Endothelial cell (in vitro differentiated cells): ENCODE measurements at places on chromosomes 3 and 15. TPM values are rescaled to one million over a fixed set of nuclear protein-coding genes. Genes with fewer than 3 reads are reported as not detected.

DNA sequence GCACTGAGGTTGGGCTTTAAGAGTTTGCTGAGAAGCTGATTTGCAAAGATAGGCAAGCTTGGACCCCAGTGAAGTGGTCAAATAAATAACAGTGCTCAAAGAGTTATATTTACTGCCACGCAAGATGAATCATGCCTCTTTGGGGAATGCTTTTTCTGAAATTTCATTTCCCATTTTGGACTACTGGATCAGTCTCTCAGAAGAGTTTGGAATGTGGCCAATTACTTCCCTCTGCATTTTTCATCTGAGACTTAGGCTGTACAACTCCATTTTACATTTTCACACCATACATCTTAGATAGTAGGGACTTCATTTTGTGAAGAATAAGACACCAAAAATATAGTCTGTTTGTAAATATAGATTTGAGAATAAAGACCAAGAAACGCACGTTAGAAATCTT lies 419.7 kb downstream of the FGF12 start:
- DNase-seq = no peak

The ABCC5 gene
- 45.9 TPM for total RNA-seq

GRCh38 chr3:24161841-24162240 lies 216.8 kb downstream of the NR1D2 start:
- no peak for DNase-seq

The NCEH1 gene
- 6.6 TPM for total RNA-seq

DNA sequence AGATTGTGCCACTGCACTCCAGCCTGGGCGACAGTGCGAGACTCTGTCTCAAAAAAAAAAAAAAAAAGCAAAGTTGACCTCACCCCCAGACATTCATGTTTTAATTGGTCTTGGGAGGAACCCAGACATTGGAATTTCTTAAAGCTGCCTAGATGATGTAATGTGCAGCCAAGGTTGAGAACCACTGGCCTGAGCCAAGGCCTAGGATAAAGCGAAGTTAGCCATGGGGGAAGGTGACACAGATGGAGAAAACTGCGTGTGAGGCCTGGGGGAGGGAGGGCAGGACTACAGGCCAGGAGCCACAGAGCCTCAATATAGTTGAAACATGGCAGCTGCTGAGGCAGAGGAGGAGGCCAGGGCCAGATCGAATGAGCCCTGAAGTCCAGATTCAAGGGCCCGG lies 21.0 kb downstream of the GLB1 start:
- no peak for DNase-seq

DNA sequence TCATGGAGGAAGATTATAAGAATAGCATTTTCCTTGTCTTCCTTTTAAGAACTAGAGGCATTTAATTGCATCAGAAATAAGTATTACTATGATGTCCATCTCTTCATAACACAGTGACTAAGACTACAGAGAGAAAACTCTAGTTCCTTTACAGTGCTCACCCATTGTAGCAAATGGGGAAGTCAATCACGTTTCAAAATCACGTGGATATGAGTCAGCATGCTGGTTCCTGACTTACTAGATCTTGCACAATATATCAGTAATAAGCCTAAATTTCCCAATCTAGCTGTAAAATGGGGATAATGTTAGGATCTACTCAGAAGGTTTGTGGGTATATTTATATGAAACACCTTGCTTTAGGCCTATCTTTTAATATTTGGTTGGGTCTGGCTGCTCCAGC lies 254.8 kb upstream of the EOMES start:
- DNase-seq = no peak

GRCh38 chr3:168061332-168061996 lies 34.3 kb downstream of the GOLIM4 start:
- DNase-seq = no peak

- no peak for DNase-seq
Measured at GRCh38 chr3:125129512-125129997, 73.8 kb upstream of the HEG1 start.

The WDR72 gene
- 0.59 TPM for total RNA-seq

The CD86 gene
- total RNA-seq = not detected

DNA sequence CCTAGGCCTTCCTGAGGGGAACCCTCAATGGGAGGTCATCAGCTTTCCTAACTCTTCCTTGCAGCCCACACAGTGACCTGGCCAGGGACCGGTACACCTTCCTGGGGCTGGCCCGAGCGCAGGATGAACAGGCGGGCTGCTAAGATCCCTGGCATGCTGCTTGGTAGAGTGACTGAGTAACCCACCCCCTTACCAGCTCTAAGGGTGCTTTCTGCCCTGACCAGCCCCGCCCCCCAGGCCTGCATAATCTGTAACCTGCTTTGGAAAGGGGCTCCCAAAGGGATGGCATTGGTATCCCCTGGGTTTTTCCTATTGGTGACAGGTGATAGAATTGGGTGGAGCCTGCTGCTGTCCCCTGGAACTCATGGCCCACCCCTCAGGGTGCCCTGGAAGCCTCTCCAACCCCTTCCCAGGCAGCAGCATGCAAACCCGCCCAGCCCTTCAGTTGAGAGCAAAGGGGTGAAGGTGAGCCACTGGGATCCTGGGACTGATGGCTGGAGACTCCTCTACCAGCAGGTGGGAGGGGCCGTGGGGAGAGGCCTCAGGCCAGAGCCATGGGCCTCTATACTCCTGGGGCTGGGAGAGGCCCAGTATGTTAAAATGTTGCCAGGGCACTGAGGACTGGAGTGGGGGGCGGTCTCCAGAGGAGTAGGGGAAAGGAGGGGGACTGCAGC lies 11.1 kb upstream of the KIF7 start:
- DNase-seq = no peak

- no peak for DNase-seq
Measured at GRCh38 chr15:78129751-78130287, 1.4 kb downstream of the CIB2 start.

GRCh38 chr3:106965307-106965706 lies 411.9 kb upstream of the CCDC54 start:
- DNase-seq = no peak

The NDN gene
- total RNA-seq = 54.7 TPM

DNA sequence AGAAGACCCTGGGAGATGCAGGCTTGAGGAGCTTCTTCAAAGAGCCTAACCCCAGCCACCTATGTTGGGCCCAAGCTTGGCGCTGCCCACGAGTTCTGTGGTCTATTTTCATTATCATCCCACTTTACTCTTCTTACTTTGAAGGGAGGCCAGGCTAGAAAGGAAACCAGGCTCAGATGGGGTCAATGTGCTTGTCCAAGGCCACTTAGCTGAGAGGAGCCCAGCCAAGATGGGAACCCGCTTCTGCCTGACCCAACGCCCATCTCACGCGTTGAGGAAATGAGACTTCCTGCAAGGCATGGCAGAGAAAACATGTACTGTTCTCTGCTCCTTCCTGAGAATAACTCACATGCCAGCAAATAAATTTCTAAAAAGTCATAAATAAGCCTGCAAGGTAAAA lies 486.3 kb upstream of the PROK2 start:
- DNase-seq = no peak

The PLSCR5 gene
- not detected for total RNA-seq

GRCh38 chr3:99708207-99708745 lies 69.9 kb downstream of the COL8A1 start:
- no peak for DNase-seq

GRCh38 chr3:173217127-173217526 lies 76.1 kb upstream of the SPATA16 start:
- no peak for DNase-seq

The CFAP161 gene
- 21.1 TPM for total RNA-seq

- no peak for DNase-seq
Measured at GRCh38 chr15:50463423-50464358, 39.5 kb downstream of the USP8 start.

- peak; percentile 12 for DNase-seq
Measured at GRCh38 chr3:193704431-193704830, 111.4 kb downstream of the OPA1 start.

DNA sequence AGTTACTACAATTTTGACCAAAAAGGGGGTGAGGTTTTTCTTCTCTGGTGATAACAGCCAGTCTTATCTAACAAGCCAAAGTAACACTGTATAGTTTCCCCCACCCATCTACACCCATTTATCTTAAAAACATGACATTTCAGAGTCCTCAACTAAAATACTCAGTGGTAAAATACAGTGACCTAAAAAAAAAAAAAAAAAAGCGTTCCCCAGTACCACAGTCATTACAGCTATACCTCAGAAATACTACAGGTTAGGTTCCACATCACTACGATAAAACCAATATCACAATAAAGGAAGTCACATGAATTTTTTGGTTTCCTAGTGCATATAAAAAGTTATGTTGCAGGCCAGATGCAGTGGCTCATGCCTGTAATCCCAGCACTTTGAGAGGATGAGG lies 13.8 kb downstream of the DENND4A start:
- no peak for DNase-seq

- no peak for DNase-seq
Measured at GRCh38 chr3:190097025-190097424, 23.7 kb downstream of the P3H2 start.

DNA sequence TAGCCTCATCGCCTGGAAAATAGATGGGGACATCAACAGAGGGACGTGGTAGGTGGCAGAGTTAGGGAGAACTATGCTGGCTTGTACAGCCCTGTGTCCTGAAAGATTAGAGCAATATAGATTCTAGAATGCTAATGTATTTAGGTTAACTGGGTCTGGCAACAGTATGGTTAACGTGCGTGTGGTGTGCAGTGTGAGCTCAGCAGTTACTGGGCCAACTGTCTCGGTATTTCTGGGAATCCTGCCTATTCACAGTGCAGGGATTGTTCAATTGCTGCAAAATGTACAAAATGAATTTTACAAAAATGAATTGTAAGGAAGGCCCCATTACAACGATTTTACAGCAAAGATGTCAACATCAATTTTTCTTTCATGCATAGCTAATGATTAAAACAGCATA lies 20.6 kb downstream of the MEIS2 start:
- DNase-seq = no peak

The CRYGS gene
- total RNA-seq = 5.8 TPM

- DNase-seq = peak; percentile 28
Measured at GRCh38 chr3:71926262-71926600, 141.3 kb upstream of the PROK2 start.

DNA sequence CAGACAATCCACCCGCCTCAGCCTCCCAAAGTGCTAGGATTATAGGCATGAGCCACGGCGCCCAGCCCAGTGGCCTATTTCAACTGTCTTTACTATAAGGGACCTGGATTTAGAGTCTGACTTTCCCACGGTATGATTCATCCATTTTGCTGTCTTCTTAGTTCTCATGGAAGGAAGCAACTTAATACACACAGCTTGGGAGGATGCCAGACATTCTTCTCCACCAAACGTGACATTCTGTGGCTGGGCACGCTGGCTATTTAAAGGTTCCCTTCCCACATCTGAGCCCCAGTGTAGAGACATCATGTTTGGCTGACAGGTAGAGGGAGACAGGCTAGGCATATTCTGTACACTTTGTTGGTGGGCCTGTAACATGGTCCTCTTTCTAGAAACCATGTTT lies 26.2 kb downstream of the FAM43A start:
- no peak for DNase-seq

DNA sequence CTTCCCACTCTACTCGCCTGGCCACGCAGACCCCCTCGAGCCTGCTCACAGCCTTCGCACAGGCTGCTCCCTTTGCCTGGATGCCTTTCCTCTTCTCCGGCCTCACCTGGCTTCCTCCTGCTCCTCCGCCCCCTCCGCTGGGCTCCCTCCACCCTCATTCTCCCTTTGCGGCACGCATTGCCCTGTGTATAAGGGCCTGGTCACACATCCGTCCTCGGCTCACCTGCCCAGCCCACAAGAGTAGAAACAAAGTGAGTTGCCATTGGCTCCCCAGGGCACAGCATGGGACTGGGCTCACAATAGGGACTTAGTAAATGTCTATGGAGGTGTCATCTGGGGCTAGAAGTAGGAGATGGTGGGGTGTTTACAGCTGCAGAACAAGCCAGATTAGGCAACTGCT lies 4.2 kb downstream of the PLXND1 start:
- no peak for DNase-seq

The CCK gene
- not detected for total RNA-seq

DNA sequence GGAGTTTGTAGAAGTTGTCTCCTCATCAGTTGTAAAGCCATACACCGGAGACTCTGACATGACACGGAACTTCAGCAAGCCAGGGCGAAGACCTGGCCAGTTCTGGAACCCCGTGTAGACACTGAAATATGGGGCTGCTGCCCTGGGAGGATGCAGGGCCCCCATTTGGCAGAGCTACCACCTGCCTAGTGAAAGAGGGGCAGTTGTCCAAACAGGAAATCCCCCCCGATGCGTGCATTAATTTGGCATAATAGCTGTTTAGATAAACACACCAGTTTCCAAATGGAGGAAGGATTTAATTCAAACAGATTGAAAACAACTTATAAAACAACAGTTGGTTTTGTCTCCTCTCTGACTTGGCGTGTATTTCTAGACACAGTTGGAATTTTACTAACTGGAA lies 357.2 kb downstream of the GABRG3 start:
- DNase-seq = no peak

The GOLGA8T gene
- 0.41 TPM for total RNA-seq

GRCh38 chr3:134663721-134664456 lies 13.1 kb upstream of the KY start:
- DNase-seq = no peak

- no peak for DNase-seq
Measured at GRCh38 chr3:189952272-189952671, 168.4 kb downstream of the P3H2 start.

DNA sequence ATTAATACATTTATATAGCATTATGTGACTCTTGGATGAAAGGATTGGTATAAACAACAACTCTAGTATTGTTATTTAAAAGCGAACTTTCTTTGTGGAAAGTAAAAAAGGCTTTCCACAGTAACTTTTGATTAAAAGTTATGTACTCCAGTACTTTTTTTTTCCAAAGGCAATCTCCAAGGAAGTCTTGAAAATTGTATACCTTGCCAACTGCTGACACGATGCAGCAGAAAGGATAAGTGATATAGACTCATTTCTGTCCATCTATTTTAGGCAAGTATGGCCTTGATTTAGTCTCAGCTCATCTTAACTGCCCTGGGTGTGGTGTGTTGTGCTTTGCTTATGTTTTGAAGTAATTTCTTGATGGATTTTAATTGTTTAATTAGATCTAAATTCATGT lies 79.7 kb downstream of the OTOL1 start:
- DNase-seq = no peak

The ARPIN gene
- total RNA-seq = 13.3 TPM

The STRC gene
- 1.2 TPM for total RNA-seq

The FGD5 gene
- 294 TPM for total RNA-seq

The RTP3 gene
- not detected for total RNA-seq

- no peak for DNase-seq
Measured at GRCh38 chr3:79167651-79168416, 600.0 kb downstream of the ROBO1 start.

The SQOR gene
- total RNA-seq = 3.8 TPM

GRCh38 chr15:83899670-83900069 lies 245.7 kb downstream of the ADAMTSL3 start:
- DNase-seq = no peak

DNA sequence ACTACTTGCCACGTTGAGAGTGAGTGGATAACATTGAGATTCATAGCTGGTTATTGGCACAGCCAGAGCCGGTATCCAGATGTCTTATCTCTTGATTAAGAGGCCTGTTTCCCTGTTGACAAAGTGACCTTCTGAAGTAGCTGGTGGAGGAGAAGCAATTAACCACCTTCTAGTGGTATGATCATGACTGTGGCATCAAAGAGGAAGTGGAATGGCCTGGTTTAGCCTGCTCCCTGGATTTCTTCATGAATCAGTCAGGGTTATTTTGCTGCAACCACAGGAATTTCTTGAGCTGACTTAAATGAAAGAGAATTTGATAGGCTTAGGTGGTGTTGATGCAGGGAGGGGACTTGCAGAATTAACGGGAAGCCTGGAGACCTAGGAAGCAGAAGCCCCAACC lies 398.3 kb downstream of the MFSD1 start:
- no peak for DNase-seq

- DNase-seq = no peak
Measured at GRCh38 chr3:39149059-39149455, 4.3 kb downstream of the CSRNP1 start.
